ENCODE measurements at places on chromosomes 7 and 10.

DNA sequence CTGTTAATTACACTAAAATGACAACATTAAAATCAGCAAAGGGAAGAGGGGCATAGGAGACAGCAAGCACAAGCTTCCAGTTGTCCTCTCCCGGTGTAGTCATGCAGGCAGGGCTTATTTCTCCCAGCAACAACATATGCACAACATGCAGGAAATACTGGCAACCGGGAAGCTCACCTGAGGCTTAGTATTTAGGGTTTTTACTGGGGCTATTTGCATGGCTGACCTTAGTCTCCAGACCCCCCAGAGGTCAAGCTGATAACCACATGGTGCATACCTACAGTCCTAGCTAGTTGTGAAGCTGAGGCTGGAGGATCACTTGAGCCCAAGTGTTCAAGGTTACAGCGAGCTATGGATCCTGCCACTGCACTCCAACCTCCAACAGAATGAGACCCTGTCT is 12.8 kb upstream of the JMJD1C start:
- peak; percentile 36 for DNase-seq

GRCh38 chr7:150784954-150785353 is 15.2 kb downstream of the TMEM176B start:
- DNase-seq = no peak

- DNase-seq = peak; percentile 36
Measured at GRCh38 chr7:44057849-44058758, 7.3 kb downstream of the PGAM2 start.

DNA sequence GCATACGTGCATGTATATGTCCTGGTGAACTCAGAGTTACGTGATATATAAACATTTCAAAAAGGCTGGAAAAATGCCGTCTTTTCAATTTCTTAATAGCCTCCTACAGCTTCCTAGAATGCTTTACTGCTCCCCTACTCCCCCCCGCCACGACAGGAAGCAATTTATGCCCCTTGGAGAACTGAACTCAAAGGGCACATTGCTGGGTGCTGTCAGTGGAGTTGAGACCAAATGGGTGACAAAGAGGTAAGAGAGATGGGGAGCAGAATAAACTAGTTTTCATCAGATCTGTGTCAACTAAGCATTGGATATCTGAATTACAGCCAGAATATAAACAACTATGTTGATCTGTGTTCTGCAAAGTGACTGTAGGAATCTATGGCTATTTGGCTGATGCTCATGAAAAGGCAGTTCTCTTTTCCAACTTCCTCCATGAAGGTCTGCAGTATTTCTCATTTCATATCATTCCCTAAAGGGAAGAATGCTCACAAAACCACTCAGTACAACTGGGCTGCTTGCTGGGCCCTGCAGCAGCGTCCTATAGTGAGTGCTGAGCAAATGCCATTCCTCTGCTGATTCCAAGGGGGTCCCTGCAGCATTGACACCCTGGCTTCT is 171.3 kb upstream of the HPS1 start:
- no peak for DNase-seq

DNA sequence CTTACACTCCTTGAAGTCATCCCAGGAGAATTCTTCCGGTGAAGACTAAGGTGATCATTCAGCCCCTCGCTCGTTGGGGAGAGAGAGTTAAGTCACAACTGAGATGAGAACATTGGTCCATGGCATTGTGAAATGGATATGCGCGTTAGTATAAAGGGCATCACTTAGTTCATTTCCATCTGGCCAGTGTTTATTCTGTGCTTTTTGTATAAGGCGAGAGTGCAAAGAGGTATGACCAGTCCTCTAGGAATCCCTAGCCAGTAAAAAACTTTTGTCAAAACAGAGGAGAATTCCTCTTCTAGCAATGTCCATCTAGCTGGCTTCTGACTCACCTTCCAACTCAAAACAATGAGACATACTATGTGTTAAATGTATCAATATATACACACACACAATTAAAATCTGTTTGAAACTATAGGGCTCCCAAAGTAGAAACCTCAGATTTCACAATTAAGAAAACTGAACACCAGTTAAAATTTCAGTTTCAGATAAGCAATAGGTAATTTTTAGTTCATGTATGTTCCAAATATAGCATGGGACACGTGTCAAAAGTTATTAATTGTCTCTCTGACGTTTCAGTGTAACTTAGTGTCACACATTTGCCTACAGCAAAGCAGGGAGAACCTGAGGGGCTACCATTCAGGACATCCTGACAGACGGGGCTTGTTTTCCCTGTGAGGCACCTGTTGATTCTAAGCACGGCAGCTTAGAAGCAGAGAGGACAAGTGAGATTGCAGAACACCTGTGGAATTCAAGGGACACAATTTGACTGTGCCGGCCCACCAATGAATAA is 158.9 kb downstream of the KLF6 start:
- DNase-seq = no peak

- peak; percentile 88 for DNase-seq
Measured at GRCh38 chr10:100828738-100829096, 83.3 kb downstream of the PAX2 start.

DNA sequence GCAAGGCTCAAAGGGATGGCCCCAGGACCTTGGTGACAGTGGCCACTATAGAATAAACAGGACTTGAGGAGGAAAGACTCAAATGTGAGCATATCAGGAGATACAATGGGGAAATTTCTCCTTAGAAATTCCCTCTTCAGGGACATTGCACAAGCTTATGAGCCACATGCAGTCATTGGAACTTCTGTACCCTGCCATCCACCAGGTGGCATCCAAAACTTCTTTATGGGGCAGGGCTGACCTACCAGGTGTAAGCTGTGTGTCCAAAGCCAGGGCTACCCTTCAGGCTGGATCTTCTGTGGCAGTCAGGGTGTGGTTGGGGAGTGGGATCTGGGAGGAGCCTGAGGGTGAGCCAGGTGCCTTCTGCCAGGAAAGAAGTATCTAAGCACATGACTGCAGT is 36.6 kb upstream of the LRRC18 start:
- peak; percentile 61 for DNase-seq

DNA sequence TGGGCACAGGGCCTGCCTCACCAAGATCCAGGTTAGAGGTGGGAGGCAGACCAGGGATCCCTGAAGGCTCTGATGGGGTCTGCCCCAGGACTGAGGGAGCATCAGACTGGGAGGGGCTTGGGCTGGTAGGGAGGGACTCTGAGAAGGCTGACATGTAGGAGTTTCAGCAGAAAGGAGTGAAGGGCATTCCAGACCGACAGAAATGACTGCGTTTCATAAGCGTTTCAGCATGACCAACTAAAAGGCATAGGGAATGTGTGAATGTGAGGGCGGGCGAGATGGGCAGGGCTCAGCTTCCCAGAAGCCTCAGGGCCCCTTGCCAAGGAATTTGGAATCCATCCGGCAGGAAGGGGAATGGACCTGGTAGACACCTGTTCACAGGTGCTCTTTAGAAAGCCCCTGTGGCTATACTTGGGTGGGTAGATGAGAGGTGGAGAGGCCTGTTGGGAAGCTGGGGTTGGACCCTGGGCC is 24.9 kb upstream of the SLC29A3 start:
- DNase-seq = no peak

DNA sequence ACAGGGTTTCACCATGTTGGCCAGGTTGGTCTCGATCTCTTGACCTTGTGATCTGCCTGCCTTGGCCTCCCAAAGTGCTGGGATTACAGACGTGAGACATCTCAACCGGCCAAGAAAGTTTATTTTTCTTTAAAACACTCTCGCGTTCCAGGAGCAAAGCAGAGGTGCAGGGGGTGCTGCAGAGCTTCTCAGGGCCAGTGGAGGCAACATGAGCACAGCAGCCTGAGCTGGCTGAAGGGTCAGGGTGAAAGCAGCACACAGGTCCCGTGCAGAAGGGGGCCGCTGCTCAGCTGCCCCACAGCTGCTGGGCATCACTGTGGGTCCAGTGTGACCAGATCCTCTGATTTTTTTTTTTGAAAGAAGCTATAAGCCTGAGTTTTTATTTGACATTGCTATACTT is 46.1 kb downstream of the EPHB4 start:
- peak; percentile 63 for DNase-seq

GRCh38 chr10:89574368-89574767 is 39.0 kb upstream of the SLC16A12 start:
- no peak for DNase-seq

GRCh38 chr10:25076506-25077177 is 60.2 kb downstream of the THNSL1 start:
- no peak for DNase-seq

DNA sequence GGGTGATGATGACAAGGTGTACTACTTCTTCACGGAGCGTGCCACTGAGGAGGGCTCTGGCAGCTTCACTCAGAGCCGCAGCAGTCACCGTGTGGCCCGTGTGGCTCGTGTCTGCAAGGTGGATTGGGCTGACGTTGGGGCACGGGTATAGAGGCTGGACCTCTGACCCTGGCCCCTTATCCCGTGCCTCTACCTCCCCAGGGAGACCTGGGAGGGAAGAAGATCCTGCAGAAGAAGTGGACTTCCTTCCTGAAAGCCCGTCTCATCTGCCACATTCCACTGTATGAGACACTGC is 8.4 kb downstream of the MRPL43 start:
- no peak for DNase-seq

- DNase-seq = no peak
Measured at GRCh38 chr10:59588791-59589190, 120.9 kb downstream of the SLC16A9 start.

DNA sequence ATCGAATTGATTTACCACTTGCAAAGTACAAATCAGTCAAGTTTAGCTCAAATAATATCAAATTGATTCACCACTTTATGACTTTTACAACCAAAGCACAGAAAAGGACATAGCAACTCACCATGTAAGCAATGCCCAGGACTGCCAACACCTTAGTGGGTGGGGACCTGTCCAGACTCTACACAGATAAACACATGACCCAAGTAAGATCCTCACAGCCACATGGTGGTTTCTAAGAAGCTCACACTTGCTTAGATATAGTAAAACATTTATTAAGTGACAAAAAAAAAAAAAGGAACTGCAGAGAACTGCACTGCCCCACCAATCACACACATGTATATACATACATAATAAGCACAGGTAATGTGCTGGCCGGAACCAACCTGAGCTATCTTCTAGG is 116.2 kb downstream of the SLC25A13 start:
- no peak for DNase-seq

DNA sequence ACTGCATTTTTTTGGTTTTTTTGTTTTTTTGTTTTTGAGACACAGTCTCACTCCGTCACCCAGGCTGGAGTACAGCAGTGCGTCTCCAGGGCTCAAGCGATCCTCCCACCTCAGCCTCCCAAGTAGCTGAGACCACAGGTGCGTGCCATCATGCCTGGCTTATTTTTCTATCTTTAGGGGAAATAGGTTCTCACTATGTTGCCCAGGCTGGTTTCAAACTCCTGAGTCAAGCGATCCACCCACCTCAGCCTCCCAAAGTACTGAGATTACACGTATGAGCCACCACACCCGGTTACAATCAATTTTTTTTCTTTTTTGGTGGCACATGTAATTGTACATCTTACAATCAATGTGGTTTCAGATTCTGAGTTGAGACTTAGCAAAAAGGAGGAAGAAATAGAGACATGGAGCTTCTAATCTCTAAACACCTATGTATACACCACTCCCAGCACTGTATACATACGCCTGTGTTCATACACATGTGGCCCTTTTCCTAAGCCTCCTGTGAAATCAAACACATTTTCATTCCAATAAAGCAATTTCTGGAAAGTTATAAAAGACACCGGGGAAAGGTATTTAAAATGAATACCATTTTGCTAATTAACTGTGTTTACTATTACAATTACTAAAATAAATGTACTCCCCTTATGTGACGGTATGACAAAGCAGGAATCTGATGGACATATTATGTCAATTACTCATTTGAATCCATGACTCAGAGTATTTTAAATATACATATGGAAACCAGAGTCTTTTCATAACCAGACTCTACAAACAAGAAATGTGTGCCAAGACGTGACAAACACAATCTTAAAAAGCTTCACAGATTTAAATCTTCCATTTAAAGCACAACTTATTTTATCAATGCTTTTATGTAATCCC is 40.9 kb downstream of the SMURF1 start:
- DNase-seq = no peak

DNA sequence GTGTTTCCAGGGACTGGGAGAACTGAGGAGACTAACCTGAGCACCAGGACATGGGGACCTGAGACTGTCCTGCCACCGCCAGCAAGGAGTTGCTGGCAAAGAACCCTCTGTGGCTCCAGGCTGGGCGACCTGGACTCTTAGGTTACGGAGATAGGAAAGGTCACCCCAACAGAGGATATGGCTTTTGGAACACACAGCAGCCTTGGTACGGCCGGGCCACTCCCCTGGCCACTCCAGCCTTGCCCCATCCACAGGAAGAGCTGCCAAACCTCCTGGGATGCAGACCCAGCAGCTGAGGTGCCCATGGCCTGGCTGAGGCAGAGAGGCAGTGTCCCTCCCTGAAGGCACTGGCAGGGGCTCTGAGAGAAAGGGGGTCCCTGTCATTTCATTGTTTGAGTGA is 137.8 kb downstream of the OAT start:
- DNase-seq = no peak

- no peak for DNase-seq
Measured at GRCh38 chr7:22129166-22129565, 183.5 kb upstream of the CDCA7L start.

- no peak for DNase-seq
Measured at GRCh38 chr7:84073186-84073875, 121.3 kb downstream of the SEMA3A start.

GRCh38 chr10:89518108-89518507 is 17.3 kb downstream of the SLC16A12 start:
- DNase-seq = no peak

DNA sequence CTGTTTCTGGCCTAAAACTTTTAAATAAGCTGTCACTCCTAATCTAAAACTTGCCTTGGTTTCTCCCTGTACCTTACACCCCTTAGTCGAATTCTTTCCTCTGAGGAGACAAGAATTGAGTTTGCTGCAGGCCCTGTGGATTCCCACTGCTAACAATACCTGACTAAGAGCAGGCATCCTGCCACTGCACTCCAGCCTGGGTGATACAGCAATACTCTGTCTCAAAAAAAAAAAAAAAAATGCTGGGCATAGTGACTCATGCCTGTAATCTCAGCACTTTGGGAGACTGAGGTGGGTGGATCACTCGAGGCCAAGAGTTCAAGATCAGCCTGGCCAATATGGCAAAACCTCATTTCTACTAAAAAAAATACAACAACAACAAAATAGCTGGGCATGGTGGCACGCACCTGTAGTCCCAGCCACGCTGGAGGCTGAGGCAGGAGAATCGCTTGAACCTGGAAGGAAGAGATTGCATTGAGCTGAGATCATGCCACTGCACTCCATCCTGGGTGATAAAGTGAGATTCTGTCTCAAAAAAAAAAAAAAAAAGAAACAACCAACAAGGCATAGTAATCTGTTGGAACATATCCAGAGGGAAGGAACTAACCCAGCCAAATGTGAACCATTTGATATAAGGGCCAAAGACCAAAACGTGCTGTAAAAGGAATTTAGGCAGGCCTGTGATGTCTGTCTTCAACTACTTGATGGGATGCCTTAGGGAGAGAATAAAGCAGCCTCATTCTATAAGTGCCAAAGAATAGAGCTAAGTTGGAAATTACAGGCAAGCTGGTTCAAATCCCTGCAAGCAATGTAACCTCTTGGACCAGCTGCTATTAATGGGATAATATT is 732.7 kb upstream of the AUTS2 start:
- DNase-seq = no peak

- no peak for DNase-seq
Measured at GRCh38 chr10:118924493-118924892, 105.0 kb upstream of the NANOS1 start.
